ENCODE measurements at places on chromosomes 3 and 15.
A peak's percentile ranks its signal among the peaks of the same experiment; 100 is the strongest.

DNA sequence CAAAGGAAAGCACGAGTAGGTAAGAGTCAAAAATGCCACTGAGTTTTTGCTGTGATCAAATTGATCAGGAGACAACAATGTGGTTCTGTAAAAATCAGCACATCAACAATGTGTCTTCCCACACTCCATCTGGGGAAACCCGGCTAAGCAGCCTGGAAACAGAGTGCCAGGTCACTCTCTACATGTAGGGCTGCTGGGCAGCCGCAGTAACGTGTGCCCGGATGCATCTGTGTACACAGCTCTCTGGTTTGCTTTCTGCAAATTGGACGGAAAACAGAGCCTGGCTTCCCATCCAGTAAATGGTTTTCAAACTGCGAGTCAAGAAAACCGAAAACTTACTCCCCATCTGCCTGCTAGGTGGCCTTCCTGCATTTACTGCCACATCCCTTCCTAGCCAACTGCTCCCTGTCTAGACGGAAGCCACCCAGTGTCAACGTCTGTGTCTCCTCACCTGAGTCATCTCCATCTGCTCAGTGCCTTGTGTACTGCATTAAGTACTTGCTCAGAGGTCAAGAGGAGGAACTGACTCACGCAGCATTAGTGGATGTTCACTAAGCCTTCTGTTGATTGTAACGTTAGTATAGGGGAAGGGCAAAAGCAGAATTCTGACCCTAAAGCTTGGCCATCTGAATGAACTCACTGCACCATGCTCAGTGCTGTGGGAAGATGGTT is 124.1 kb downstream of the TJP1 start:
- DNase-seq: no peak

- DNase-seq: no peak
Observed at GRCh38 chr3:111331306-111331705, 210.7 kb upstream of the CD96 start.

- peak; percentile 19 for DNase-seq
Observed at GRCh38 chr3:135240426-135240825, 445.4 kb downstream of the EPHB1 start.

- DNase-seq: no peak
Observed at GRCh38 chr3:170651260-170651845, 65.5 kb upstream of the SLC7A14 start.

- no peak for DNase-seq
Observed at GRCh38 chr3:179321668-179322285, 1.1 kb upstream of the ZNF639 start.

GRCh38 chr3:197949191-197949777 is 706 bp upstream of the RPL35A start:
- DNase-seq: no peak

GRCh38 chr3:43994657-43995546 is 246.8 kb upstream of the TOPAZ1 start:
- DNase-seq: peak; percentile 43

DNA sequence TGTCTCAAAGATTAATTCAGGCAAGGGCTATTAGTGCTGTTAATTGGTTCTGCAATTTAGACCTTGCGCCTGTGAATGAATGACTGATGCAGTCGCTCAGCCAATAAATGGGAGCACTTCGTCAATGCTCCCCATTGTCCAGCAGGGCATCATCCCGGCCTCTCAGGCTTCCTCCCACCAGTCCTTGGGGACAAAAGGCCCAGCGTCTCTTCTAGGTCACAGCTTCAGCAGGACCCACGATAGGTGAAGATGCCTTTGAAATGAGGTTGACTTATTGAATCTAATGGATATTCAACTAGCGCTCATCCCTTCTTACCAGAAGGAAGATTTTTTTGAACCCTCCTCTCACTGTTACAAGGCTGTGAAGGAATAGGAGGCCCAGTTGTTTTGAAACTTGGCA is 47.7 kb upstream of the CLDN18 start:
- no peak for DNase-seq

DNA sequence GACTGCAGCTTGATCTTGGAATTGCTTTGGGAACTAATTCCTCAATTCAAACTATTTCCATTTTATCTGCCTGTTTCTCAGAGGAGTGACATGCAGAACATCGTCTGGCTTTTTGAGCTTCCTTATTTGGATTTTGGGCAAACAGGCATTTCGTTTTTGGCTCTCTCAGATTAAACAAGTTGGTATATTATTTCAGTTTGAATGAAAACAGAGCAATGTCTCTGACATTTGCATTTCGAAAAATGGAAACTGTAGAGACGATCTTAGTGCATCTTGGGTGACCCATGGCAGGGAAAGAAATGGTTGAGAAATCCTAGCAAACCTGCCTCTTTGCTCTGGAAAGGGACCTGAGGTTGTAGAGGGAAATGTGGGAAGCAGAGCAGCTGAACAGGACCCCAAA is 33.0 kb upstream of the SNRK start:
- no peak for DNase-seq

DNA sequence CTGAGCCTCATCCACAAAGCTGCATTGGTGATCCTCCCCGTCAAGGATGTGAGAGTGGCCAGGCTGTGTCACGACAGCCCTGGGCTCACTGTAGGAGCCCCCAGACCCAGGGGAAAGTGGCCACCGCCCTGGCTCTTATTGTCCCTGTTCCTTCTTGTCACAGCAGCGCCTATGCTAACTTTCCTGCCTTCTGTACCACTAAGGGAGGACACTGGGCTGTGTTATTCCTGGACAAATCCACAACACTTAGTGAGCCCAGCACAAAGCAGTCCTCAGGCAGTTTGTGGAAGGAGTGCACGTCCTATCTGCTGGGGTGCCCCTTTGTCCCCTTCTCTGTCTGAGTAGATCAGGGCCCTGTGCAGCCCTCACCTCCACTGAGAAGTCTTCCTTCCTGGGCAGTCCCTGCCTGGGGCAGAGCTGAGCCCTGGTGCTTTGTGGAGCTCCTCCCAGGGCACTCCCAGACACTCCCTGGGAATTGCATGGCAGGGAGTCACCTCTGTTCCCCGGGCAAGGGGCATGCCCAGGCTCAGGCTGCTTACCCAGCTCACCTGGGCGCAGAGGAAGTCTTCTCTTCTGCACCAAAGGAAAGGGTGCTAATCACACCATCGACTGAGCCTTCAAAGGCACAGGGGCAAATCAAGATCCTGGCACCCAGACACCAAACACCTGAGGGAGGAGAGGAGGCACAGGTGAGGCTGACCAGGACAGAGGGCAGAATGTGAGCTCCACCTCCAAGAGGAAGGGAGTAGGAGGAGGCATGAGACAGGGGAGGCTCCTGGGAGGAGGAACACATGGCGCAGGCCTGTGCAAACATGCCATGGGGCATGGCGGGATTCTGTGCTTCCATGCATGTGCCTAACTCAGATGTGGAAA is 138.7 kb downstream of the KLF13 start:
- DNase-seq: no peak

DNA sequence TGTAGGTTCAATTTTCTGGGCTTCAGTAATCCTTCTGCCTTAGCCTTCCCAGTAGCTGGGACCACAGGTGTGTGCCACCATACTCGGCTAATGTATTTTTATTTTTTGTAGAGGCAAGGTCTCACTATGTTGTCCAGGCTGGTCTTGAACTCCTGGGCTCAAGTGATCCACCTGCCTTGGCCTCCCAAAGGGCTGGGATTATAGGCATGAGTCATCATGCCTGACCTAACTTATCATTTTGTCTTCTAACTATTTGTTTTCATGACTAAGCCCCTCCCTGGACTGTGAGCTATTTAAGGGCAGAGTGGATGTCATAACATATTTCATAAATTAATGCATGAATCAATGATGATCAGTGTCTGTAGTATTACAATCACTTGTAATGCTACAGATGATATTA is 56.1 kb upstream of the PIAS1 start:
- no peak for DNase-seq

GRCh38 chr15:69443032-69443611 is 9.5 kb upstream of the RPLP1 start:
- DNase-seq: no peak

GRCh38 chr15:40100123-40100946 is 8.3 kb downstream of the BMF start:
- DNase-seq: no peak

Measured in amygdala (tissue), 56 donors.